T follicular helper cell (primary cell): ENCODE measurements at places on chromosomes 2 and 18.

DNA sequence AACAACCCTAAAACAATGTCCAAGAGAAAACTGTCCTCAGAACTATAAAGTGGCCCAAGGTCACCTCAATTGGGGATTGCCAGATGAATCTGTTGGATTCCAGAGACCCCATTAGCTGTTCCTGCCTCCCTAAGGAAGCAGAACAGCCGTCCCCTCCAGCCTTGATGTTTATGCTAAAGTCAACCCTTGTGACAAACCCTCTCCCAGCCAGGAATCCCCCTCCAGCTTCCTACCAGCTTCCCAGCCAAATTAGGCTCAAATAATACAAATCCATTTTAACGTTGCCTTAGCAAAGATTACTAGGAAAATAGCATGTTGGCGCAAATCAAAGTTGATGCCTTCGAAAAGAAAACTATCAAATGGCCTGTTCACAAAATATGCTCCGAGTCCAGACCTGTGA lies 105.7 kb upstream of the DAPL1 start:
- no peak for DNase-seq

GRCh38 chr2:186101616-186102015 lies 363.0 kb downstream of the FSIP2 start:
- no peak for DNase-seq

- no peak for DNase-seq
Measured at GRCh38 chr18:73639788-73640187, 507.8 kb downstream of the FBXO15 start.

- DNase-seq = no peak
Measured at GRCh38 chr2:56681659-56682396, 498.0 kb downstream of the CCDC85A start.

GRCh38 chr2:28589746-28590463 lies 94.0 kb downstream of the PLB1 start:
- no peak for DNase-seq

- no peak for DNase-seq
Measured at GRCh38 chr2:231312066-231312465, 83.4 kb upstream of the B3GNT7 start.
